Cortex of kidney (tissue), 1 donor: ENCODE measurements at places on chromosomes 7 and 10.

- DNase-seq: no peak
These were observed 8.6 kb downstream of the SLC13A1 start for GRCh38 chr7:123191132-123191531.

DNA sequence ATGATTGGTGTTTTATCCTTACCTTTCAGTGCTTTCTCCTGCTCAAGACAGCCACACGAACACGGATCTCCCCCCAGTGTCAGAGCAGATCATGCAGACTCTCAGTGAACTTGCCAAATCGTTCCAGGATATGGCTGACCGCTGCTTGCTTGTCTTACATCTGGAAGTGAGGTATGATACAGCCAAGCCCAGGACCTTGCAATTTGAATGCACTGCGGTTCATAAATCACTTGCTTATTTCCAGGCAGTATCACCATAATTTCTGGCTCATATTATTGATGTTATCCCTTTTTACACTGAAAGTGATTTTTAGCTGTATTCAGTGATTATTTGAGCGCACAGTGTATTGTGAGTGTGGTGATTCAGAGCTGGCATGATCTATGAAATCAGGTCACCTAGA lies 129.7 kb upstream of the LRGUK start:
- DNase-seq: no peak

DNA sequence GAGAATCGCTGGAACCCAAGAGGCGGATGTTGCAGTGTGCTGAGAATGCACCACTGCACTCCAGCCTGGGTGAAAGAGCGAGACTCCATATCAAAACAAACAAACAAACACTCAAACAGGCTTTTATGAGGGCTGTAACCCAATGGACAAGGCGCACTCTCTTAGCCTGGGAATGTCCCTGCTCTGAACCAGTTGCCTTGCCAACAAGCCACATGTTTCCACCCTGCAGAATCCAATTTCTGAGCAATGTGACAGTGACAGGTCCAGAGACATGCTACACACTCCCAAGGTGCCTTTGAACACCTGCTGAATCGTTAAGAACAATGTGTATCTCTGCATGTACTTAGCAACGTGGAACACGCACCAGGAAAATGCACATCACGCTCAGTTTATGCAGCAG lies 186.8 kb upstream of the AUTS2 start:
- no peak for DNase-seq

- DNase-seq: no peak
These were observed 234.0 kb upstream of the CXCL12 start for GRCh38 chr10:44618910-44619309.

- DNase-seq: no peak
These were observed 30.0 kb upstream of the KNDC1 start for GRCh38 chr10:133129859-133130495.

DNA sequence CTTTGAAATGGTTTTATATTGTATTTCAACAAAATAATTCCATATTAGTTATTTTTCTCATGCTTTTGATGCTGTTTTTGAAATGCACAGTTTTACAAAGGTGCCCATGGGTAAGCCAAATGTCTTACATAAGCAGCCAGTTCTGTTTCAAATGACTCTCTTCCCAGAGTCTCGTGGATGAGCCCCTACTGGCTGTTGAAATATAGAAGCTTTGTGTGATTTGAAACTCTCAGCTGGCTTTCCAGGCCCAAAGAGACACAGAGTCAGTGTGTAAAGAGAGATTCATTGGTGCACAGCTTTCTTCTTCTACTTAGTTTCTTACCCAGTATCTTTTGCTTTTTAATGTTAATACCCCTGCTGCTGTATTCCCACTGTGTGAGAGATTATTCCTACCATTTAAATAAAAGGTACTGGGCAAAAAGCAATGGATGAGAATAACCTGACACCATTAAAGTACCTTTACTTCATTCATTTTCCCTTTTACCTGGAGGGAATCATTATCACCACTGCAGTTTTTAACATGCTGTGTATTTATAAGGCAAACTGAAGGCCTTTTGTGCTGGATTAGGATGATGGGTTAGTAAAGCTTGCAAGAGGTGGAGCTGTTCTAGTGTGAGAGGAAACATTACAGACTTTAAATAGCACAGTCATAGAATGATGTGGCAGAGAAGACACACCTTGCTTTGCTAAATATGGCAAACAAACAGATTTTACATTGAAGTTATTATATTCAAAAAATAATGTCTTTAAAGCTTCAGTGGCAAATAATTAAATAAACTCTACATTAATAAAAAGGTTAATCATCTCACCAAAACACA lies 415.1 kb downstream of the THSD7A start:
- no peak for DNase-seq

- no peak for DNase-seq
These were observed 137.9 kb upstream of the HDAC9 start for GRCh38 chr7:18357691-18358090.

GRCh38 chr10:1190052-1190395 lies 133.8 kb downstream of the WDR37 start:
- DNase-seq: no peak

- no peak for DNase-seq
These were observed 61.5 kb downstream of the NKX6-2 start for GRCh38 chr10:132724446-132724845.

DNA sequence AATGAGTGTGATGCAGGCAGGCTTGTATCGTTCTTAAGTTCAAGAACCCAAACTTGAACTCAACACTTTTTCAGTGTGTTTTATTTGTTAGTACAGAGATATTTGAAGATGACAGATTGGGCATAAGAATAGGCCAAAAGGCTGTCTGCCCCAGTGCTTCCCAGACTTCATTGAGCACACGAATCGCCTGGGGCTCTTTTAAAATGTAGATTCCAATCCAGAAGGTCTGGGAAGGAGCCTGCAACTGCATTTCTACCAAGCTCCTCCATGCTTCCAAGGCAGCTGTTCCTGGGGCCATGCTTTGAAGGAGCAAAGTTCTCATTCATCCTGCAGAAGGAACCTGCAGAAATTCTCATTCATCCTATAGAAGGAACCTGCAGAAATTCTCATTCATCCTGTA lies 114.5 kb upstream of the INSYN2A start:
- no peak for DNase-seq

- DNase-seq: no peak
These were observed 174.3 kb downstream of the ADAM12 start for GRCh38 chr10:126214021-126214420.

- no peak for DNase-seq
These were observed 165.9 kb downstream of the DNAJB6 start for GRCh38 chr7:157502701-157503111.

DNA sequence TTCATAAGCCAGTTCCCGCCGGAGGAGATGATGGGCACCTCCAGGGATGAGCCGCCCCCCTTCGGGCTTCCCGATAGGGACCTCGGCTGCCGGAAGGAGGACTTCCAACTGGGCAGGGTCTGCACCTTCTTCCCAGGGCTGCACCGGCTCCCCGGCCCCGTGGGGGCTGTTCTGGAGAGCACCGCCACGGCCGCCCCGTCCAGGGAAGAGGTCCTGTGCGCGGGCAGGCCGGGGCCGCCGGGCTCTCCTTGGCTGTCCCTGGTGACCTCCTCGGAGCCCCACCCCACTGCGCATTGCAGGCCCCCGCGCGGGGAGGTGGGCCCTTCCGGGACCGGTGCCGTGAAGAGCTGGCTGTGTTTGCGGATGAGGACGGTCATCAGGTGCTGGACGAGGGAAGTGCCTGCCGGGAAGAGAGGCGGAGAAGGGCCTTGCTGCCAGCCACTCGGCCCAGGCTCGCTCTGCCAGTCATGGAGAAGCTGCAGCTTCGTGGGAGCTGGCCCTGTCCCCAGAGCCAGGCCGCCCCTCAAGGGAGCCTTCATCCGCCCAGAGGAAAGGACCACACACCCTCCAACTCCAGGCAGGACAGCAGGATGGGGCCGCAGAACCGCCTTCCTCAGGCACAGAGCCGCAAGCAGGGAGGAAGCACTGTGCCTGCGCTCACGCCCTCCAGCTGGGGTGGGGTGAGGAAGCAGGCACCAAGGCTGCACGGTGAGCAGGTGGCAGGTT lies 144.4 kb downstream of the MAPK8 start:
- no peak for DNase-seq

- no peak for DNase-seq
These were observed 5.2 kb downstream of the DUSP5 start for GRCh38 chr10:110502851-110503301.

DNA sequence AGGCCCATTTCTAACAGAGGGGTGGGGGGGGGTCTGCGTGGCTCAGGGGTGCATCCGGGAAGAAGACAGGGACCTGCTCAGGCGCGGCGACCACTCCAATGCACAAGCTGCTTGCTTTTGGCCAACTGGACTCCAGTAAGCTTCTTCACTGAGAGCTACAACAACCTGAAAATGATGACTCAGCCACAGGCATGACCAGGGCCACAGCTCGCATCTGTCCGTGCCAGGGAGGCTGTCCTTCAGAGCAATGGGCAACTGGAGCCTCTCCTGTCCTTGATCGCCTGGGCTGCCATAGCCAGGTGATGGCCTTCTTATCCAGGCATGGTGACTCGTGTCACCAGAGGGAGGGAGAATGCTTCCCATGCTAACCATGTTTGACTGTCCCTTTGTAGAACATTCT lies 81.6 kb upstream of the RNF32 start:
- no peak for DNase-seq

DNA sequence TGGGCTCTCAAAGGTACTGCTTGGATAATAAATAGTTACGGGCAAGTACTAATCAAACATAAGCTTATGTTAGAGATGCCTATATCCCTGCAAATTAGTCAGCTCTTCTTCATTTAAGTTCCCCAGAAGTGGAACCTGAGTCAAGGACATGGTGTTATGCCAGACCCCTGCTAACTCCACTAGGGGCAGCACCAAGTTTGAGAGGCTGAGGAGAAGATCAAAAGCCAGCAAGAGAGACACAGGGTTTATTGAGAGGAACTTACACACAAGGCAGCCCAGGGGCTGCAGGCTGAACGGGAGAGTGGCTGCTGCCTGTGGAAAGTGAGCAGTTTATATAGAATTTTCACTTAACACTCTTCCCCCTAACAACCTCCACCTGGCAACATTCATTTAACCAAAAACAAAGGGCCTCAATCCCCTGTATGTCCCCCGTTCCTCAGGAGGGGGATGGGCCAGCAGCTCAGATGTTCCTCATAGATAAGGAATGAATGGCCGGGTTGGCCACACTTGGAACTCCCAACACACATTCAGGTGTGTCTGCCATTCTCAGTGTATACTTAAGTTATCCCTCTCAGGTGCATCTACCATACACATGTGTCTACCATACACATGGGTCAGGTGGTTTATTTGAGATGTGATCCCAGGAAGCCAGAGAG lies 62.6 kb upstream of the GHITM start:
- no peak for DNase-seq

DNA sequence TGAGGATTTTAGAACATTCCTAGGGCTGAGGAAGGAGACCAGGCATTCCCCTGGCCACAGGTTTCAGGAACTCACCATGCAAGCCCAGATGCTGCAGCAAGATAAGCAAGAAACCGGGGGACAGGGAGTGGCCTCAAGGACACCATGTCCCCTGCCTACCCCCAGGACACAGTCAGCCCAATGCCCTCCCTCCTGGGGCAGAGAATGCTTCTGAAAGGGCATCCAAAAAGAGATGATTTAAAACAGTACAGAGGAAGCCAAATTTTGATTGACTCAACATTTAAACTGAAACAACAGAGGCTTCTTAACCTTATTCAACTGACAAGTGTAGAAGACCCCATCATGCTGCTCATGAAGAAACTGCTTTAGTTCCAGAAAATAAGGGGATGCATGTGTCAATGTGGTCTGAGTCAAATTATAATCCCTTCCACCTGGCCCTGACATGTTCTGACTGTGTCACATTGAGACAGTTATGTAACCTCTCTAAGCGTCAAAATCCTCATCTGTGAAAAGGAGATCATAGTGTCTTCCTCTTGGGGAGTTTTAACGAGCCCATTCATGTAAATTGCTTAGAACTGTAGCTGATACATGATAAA lies 60.0 kb downstream of the ICA1 start:
- no peak for DNase-seq

DNA sequence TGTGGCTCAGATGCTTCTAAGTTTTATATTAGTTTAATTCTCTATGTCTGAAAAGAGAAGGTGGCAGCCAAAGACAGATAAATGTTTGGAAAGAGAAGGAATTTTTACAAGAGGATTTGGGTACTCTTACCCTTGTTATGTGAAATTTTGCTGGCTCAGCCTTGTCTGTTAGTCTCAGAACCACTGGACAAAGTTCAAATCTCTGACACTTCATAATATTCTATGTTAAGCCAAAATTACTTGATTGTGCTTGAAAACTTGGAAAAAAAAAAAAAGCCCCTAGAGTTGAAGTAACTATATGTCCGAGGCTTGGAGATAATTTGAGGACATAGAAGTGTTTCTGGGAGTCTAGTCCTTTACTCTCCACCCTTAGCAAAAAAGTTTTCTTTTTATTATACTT lies 1079.3 kb upstream of the LRRTM3 start:
- no peak for DNase-seq

- no peak for DNase-seq
These were observed 223.4 kb downstream of the EBF3 start for GRCh38 chr10:129740532-129741279.

GRCh38 chr10:4699950-4700730 lies 125.9 kb upstream of the AKR1E2 start:
- no peak for DNase-seq

DNA sequence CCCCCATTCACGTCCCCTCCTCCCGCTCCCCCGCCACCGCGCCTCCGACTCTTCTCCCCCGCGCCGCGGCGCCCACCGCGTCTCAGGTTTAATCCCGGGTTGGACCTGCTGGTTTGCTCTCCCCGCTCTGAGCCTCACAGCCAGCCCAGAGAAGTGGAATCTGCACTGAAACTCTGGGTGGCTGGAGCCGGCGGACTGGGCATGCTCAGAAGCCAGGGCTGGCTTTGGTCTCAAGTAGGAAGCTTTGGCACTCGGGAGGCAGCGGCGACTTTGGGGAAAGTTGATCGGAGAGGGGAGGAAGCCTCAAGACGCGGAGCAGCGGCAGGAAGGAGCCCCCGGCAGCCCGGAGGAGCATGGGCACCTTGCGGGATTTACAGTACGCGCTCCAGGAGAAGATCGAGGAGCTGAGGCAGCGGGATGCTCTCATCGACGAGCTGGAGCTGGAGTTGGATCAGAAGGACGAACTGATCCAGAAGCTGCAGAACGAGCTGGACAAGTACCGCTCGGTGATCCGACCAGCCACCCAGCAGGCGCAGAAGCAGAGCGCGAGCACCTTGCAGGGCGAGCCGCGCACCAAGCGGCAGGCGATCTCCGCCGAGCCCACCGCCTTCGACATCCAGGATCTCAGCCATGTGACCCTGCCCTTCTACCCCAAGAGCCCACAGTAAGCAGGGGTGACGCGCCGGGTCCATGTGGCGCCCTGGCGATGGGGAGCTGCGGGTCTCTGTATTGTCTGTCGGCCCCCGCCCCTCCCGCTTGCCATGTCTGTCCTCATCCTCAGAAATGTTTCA lies at the start of gene PRKG1:
Gene PRKG1 (plus strand): TSS at position 250 of the 791 bp plus-strand sequence.
- DNase-seq: no peak
